ENCODE measurements at places on chromosomes 5 and 9.

- no peak for DNase-seq
Observed at GRCh38 chr5:149837680-149838269, 106.8 kb downstream of the PDE6A start.

GRCh38 chr5:73298772-73299630, 126.0 kb downstream of the TMEM174 start:
- peak; percentile 51 for DNase-seq

DNA sequence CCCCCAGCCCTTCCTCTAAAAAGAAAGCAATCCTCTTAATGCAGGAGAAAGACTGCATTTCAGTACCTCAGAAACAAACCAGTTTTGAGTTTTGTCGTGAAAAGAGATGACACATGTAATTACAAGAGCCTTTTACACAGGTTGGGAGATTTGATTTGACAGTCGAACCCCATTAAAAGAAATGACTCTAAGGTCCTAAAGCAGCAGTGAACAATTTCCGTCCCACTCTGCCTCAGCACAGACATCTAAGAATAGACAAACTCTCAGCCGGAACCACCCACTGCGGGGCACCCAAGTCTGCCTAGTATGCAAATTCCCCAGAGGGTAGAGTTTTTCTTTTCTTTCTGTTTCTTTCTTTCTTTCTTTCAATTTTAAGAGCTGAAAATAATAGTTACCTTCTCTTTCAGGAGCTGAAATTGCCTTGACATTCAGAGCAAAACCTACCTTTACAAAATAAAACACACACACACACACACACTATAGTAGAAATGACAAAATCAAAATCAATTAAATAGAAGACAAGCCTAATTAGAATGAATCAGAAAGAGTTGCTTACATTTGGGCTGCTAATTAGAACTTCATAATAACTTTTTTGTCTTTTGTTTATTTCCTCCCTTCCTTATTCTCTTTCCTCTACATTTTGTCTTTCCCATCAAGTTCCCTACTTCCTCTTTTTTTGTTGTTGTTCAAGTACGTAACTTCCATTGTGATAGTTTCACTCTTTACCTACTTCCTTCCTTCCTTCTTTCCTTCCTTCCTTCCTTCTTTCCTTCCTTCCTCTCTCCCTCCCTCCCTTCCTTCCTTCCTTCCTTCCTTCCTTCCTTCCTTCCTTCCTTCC, 65.1 kb downstream of the BASP1 start:
- peak; percentile 16 for DNase-seq

DNA sequence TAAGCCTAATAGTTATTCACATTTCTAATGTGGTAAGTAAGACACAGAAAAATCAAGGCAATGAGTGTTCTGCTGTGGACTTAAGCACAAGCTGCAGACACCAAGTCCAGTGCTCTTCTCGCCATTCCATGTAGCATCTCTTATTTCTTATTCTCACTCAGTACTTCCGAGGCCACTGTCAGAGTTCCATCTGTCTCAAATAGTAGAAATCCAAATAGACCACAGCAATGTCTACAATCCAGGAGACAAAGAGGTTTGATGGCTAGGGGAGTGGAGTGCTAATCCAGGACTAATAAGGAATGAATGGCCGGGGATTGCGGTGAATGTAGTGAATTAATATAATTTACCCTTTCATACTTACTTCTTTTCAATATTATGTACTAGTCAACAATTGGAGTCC, 147.3 kb downstream of the FBXL7 start:
- no peak for DNase-seq

DNA sequence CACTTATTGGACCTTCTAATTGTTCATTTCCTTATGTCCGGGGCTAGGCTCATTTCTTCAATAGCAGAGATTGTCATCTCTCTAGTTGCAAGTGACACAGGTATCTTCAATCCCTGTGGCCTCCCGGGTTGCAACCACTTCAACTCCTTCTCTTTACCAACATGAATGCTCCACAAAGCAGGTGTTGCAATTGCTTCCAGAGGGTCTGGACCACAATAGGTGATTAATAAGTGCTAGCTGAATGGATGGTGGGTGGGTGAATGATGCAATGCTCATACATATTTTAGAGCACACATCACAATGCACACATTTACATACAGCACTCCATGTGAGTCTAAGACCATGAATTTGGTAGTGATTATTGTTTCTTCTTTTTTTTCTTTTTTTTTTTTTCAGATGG, 2.6 kb downstream of the CEMIP2 start:
- no peak for DNase-seq

- DNase-seq, result no peak
Observed at GRCh38 chr5:28549588-28549987, 1511.2 kb upstream of the CDH9 start.

- DNase-seq, result no peak
Observed at GRCh38 chr9:92590377-92590776, 54.6 kb upstream of the ECM2 start.

DNA sequence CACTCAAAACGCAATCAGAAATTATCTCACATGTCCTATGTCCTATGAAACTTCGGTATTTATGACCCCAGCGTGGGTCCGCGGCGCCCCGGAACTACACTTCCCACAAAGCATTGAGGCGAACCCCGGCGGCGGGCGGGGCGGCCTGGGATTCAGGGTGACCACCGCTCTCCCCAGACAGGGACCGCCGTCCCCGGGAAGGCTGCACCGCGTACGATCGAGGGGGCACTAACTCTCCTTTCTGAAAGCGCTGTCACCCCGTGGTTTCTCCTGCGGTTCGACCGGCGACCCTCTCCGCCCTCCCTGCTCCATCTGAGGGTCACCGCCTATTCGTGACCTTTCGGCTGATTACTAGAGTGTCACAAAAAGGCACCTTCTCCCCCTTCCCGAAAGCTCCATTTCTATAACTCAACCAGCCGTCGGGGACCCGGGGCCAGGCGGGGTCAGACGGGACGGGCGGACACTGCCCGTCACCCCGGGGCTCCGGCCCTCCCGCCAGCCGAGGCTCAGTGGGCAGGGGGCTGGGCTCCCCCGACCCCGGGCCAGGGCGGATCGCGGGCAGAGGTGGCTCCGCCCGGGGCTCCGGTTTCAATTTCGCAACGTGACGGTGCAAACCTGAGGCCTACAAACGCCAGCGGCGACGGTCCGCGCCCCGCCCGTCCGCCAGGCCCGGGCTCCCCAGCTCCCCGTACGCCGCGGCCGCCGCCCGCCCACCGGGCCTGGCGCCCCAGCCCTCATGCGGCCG, 1.3 kb downstream of the ECPAS start:
- DNase-seq, result peak; percentile 66

DNA sequence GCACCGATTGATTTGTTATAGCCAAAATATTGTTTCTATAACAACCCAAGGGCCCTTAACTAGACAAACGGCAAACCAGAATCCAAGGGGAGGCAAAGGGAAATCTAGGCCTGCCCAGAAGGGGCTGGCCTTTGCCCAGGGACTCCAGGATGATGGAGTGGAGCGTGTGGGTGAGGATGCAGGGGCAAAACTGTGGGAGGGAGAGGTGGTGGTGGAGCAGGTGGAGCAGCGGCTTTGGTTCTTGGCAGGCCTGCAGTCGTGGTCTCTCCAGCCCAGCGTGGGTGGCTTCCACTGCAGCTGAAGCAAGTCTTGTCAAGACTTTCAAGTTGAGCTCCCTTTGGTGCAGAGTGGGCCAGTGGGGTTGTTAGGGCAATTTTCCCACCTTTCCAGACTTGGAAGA, 98.6 kb upstream of the TBCA start:
- DNase-seq, result no peak

GRCh38 chr5:68189613-68190012, 25.9 kb upstream of the PIK3R1 start:
- DNase-seq, result no peak

- no peak for DNase-seq
Observed at GRCh38 chr9:38062498-38063362, 6.3 kb downstream of the SHB start.

DNA sequence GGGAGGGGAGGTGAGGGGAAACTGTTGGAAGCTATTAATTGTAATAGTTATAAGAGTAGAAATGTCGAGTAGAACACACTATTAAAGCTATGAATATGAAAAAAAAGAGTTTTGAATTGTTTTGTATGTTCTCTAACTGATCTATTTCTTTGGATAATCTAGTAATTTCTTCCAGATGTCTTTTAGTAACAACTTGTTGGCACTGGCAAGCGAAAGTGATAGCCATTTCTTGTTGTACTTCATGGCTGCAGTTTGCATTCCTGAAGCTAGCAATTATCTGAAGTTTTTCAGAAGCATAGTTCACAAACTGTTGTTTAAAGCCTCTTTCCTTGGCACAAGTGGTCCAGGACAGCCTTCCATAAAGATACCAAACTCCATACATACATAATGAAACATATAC, 49.4 kb upstream of the SPATA31C2 start:
- no peak for DNase-seq

- DNase-seq, result no peak
Observed at GRCh38 chr5:137566780-137567179, 67.7 kb upstream of the SPOCK1 start.

DNA sequence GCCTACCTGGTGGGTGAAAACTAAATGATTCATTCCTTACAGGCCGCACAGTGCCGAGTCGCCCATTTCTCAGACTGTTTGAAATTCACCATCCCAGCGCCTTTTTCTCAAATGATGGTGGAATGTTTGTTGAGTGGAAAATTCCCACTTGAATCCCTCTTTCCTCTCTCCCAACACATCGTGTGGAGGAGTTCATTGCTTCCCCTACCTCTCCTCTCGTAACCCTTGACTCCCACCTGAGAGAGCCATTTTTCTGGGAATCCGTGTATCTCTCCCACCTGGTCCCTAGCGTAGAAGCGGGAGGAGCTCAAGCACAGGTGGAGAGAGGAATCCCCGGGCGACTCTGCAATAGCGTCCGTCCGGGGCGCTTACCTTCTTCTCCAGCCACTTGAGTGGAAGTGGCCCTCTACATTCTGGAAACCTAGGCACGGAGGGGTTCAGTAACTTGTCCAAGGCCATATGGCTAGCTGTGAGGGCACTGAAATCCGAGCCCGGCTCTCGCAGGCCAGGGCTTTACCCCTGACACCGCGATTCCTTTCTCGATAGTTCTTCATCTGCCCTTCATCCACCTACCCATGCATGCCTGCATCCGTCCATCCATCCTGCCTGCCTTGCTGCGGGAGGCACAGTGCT, 683 bp downstream of the OSMR start:
- no peak for DNase-seq

GRCh38 chr9:90022474-90022873, 417.7 kb downstream of the GADD45G start:
- no peak for DNase-seq

DNA sequence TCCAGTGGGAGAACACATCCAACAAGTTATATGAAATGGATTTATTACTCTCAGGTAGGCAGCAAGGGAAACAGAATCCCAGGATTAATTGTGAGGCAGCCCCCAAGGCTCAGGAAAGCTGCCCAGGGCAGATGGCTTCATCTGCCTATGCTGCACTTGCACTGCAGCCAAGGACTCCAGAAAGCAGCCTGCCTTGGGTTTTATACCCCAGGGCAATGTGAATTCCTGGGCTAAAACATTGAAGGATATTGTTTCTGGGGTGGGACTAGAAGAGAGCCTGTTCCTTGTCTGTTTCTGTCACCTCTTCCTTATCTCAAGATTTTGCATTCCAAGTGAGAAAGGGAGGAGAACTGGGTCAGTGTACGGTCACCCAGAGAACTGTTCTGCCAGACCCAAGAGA, 8.8 kb upstream of the CCL27 start:
- DNase-seq, result no peak

- DNase-seq, result no peak
Observed at GRCh38 chr5:153099328-153099727, 391.1 kb upstream of the GRIA1 start.

DNA sequence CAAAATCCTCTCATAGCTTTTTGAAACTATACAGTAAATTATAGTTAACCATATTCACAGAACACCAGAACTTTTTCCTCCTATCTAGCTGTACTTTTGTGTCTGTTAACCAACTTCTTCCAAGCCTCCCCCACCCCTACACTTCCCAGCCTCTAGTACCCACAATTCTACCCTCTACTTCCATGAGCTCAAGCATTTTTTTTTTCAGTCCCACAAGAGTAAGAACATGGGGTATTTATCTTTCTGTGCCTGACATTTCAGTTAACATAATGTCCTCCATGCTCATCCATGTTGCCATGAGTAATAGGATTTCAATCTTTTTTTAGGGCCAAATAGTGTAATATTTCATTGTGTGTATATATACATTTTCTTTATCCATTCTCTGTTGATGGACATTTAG, 128.3 kb upstream of the MAN2A1 start:
- no peak for DNase-seq

DNA sequence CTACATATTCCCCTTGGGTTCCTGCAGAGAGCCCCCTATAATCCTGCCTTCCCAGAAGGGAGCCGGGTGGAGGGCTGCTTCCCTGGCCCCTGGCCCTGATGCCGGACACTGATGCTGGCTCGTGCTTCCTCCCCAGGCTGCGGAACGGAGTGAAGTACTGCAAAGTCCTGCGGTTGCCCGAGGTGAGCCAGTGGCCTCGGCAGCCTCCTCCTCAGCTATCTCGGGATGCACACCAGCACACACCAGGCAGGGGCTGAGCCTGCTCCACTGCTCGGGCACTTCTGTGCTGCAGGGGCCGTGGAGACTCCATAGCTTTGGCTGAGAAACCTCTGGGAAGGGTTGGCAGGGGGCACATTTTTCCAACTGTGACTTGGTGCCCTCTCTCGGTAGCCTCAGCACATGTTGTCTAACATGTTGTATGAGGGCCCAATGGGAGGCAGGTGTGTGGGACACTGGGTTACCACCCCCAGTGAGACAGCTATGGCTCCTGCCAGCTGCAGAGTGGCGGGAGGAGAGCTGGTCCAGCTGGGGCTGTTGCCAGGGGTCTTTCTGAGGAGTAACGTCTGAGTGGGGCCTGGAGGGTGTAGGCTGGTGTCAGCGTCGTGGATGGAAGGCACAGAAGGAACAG, 38.4 kb downstream of the USP20 start:
- DNase-seq, result no peak

GRCh38 chr5:169767938-169768337, 130.9 kb downstream of the DOCK2 start:
- DNase-seq, result no peak
